ENCODE measurements at places on chromosomes 2 and 18.

- no peak for DNase-seq
Observed at GRCh38 chr2:240733803-240734495, 42.3 kb downstream of the AQP12A start.

GRCh38 chr2:190408538-190409271 is 550 bp downstream of the MFSD6 start:
- no peak for DNase-seq

GRCh38 chr2:177393824-177394593 is 1.4 kb downstream of the AGPS start:
- DNase-seq: no peak

DNA sequence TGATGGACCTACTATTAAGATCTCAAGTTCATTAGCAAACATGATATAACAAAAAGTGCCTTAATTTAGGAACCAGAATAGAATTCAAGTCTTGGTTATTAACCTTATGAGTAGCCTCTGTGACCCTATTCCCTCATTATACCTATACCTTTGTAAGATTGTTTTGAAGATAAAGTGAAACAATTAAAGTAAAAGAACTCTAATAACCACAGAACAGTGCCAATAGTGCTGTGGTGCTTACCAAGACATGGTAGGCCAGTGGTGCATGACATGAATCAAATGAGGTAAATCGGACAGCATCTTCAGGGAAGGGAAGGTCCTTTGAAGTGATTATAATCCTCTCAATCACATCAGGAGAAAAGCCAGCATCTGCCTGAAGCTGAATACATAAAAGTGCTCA is 36.4 kb downstream of the METTL4 start:
- no peak for DNase-seq

DNA sequence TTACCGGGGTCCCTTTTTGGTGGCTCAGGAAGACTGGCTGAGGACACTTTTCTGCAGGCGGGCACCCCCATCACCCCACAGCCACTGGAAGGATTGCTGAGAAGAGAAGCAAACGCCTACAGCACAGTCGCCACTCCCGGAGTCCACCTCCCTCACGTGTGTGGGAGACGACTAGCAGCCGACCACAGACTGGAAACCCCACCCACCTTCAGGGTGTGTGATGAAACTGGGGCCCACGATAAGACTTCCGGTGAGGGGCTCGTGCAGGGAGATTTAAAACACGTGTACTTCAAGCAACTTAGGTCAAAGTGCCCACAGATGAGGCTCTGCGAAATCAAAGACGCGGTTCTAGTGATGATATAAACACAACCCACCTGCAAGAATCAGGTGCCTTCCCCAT is 26.3 kb downstream of the MBP start:
- DNase-seq: no peak

DNA sequence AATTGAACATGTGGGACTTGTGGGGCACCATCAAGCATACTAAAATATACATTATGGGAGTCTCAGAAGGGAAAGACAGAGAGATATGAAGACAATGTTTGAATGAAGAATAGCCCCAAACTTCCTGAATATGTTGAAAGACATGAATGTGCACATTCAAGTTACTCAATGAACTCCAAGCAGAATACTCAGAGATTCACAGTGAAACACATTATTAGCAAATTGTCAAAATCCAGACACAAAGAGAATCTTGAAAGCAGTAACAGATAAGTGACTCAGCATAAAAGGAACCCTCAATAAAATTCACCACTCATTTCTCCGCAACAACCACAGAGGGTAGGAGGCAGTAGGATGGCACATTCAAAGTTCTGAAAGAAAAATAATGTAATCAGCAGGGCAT is 8.8 kb downstream of the C2orf92 start:
- DNase-seq: no peak

DNA sequence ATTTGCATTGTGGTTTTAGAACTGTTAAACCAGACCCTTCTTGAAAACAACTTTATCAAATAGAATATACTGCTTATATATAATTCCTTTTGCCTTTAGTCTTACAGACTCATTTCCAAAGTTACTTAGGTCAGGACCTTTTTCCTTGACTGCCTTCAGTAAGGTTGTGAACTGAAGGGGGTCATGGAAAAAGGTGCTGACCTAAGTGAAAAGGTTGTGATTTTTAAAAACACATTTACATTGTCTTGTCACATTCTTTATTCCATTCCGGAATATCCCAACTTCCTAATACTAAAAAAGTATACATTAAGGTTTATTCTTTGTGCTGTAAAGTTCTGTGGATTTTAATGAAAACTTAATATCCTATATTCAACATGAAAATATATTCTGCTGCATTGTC is 581.4 kb downstream of the SOCS6 start:
- DNase-seq: no peak

DNA sequence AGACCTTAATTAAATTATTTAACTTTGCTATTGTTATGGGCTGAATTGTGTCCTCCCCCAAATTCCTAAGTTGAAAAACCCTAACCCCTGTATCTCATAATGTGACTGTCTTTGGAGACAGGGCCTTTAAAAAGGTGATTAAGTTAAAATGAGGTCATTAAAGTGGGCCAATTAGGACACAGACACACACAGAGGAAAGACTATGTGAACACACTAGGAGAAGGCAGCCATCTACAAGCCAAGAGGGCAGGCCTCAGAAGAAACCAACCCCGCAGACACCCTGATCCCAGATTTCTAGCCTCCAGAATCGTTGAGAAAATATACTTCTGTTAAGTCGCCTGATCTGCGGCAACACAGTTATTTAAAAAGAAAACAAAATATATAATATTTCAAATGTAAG is 6.4 kb downstream of the STK17B start:
- DNase-seq: no peak

GRCh38 chr2:232549655-232550353 is 553 bp downstream of the TIGD1 start:
- DNase-seq: no peak

- no peak for DNase-seq
Observed at GRCh38 chr2:171149986-171150693, 10.6 kb downstream of the TLK1 start.

- no peak for DNase-seq
Observed at GRCh38 chr18:34936772-34937171, 104.4 kb upstream of the MAPRE2 start.

DNA sequence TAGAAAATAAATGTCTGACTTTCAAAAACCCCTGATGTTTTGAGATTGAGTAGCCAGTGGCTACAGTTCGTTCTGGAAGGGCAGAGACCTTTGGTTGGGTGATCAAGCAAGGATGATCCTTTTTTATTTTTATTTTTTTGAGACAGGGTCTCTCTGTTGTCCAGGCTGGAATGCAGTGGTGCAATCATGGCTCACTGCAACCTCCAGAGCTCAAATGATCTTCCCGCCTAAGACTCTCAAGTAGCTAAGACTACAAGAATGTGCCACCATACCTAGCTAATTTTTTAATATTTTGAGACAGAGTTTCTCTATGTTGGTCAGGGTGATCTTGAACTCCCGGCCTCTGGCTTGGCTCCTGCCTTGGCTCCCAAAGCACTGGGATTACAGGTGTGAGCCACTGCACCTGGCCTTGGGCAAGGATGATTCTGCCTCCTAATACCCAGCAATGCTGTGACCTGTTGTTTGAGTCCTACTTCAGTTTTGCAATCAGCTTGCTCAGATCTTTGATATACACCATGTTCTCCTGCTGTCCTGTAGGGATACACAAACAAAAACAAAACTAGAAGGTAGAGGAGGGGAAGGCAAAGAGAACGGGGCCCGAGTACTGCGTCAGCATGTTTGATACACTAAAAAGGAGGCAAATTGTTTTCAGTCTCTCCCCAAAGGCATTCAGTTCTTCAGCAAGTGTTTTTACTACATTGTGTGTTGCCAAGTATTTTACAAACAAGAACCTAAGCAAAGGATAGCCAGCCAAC is 59.2 kb upstream of the LYPD6B start:
- DNase-seq: no peak

- no peak for DNase-seq
Observed at GRCh38 chr2:127638361-127639110, 7.4 kb upstream of the GPR17 start.

DNA sequence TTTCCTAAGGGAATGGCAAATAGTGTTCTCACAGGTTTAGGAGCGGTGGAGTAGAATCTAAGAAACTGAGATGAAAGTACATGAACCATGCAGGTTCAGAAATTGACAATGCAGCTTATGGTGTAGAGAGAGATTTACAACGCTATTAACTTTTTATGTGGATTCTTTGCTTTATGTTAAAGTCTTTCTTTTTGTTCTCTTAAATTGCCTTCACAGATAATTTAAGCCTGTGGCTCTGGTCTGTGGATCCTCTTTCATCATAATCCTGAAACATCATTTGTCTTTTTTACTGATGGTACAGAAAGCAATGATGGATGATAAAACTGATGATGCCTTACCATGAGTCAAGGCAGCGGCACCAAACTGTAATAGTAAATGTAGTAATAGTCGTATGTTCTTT is 30.3 kb downstream of the SOCS6 start:
- DNase-seq: no peak

- DNase-seq: no peak
Observed at GRCh38 chr18:44857744-44858491, 177.2 kb downstream of the SETBP1 start.

DNA sequence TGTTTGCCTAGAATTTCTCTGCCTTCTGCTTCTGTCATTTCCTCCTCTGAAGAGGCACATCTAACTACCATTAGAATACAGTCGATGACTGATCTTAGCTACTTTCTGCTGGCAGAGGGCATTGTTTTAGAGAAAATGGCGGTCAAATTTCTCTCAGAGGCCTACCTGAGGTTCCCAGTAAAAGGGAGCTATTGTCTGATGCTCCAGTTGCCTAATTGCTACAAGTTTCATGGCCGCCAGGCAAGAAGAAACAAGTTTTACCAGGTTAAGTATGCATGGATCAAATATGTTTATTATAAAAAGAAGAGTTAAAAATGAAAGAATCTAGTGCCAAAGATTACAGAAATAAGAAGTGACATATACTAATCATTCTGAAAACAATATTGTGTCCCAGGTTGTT is 416.6 kb downstream of the DSC3 start:
- no peak for DNase-seq

Data from left renal pelvis (tissue), 4 donors.